ENCODE measurements at places on chromosomes 1 and 21. TPM values are rescaled to one million over a fixed set of nuclear protein-coding genes. Genes with fewer than 3 reads are reported as not detected.

RASAL2 gene
- not detected for total RNA-seq

DNA sequence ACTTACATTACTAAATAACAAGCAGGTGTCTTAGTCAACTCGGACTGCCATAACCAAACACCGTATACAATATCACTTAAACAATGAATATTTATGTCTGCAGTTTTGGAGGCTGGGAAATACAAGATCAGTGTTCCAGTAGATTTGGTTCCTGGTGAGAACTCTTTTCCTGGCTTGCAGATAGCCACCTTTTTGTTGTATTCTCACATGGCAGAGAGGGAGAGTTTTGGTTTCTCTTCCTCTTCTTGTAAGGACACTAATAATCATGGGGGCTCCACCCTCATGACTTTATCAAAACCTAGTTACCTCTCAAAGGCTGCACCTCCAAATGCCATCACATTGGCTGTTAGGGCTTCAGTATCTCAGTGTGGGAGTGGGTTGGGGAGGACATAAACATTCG lies 82.9 kb upstream of the CACYBP start:
- DNase-seq = no peak

DNA sequence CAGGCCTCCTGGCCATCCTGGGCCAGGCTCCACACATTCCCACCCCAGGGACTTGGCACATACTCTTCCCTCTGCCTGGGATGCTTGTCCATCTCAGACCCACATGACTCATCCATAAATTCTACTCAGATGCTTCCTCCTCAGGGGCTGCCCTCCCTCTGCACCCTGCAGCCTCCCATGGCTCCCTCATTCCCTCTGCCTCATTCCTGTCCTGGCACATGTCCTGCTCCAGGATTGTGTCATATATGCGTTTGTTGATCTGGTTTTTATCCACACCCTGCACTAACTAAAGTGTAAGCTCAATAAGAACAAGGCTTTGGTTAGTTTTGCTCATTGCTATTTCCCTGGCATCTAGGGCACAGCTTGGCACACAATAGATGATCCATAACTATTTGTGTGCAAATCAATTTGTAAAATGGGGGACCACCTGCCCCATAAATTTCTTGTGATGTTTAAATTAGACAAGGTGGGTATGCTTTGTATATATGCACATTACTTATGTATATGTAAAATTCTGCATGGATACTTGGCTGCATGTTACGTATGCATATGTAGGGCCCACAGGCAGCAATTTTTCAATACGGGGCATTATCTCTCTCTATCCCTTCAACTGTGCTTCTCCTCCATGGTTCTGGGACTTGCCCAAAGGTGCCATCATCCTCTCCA lies 191.4 kb downstream of the PTPRU start:
- no peak for DNase-seq

DNA sequence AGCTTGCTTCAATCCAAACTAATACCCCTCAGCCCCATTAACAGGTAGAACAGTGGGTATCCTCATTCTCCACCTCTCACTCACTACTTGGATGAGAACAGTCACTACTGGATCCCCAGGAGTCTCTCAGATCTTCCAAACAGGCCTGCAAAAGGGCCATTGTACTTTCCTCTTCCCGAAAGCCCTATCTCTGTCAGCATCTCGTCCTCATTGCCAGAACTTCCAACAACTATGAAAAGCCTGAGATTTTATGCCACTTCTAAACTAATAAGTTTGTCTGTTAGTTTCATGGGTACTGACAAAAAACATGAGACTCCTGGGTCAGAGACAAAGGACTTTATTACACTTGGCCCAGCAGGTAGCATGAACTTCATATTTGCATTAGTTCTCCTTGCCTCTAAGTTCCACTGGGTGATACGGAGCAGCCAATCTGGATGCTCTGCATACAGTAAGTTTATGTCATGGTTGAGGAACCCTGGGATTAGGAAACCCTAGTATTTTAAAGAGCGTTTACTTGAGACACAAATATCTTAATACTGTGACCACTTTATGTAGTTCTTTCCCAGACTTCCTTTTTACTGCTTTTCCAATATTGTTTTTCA lies 38.1 kb downstream of the VANGL2 start:
- no peak for DNase-seq

All from activated CD4-positive, alpha-beta memory T cell treated with anti-CD3 and anti-CD28 coated beads for 36 hours (primary cell).